ENCODE measurements at places on chromosomes 7 and 10.
A peak's percentile ranks its signal among the peaks of the same experiment; 100 is the strongest.

GRCh38 chr10:30758338-30758737, 128.8 kb upstream of the LYZL2 start:
- no peak for DNase-seq

- DNase-seq = no peak
Measured at GRCh38 chr7:4277936-4278335, 404.2 kb upstream of the FOXK1 start.

GRCh38 chr7:27245124-27245797, 2.7 kb downstream of the EVX1 start:
- DNase-seq = no peak

DNA sequence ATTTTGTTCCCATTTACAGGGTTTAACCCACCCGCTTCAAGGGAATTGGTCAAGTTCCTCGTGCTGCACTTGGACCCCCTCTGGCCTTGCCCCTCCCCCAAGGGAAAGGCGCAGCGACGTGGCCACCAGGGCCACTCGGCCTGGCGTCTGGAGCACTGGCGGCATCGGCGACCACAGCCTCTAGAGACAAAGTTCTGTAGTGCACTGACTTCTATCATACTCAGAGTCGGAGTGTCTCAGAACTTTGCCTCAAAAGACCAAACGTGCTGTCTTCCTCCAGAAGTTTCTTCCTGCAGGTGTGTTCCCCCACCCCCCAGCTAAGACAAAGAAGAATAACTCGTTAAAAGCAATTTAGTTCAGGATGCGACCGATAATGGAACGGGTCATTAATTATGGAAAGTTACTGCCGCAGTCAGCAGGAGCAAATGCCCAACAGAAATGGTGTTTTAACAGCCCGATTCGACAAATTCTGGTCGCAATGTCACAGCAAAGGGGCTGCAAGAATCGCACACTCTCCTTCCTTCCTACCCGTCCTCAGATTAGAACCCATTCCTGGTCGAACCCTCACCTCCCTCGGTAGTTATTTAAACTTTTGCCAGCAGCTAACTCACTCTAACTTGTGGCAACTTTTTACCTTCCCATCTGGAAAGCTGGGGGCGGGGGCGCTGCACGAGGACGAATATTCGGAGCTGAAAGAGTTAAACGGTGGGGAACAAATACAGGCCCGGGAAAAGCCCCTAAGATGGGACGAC, 202.1 kb upstream of the NFE2L3 start:
- no peak for DNase-seq

DNA sequence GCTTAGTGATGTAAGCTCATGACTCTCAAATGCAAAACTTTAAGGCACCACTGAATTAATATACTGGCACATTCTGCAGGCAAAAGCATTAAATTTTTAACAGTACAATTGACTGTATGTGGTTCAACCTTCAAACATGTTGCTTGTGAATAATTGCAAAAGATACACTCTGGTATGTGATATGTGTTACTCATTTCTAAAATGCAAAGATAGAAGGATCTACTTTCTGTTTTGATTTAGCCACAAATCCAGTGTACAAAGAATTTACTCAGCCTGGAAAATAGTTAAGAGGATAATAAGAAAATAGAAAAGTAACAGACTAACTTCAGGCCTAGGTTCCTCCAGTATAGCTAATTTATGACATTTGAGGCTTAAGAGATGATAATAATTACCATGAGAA, 66.6 kb upstream of the NOBOX start:
- no peak for DNase-seq

GRCh38 chr7:74225400-74225799, 15.6 kb downstream of the LAT2 start:
- DNase-seq = no peak

GRCh38 chr10:16953270-16953669, 136.0 kb upstream of the RSU1 start:
- no peak for DNase-seq

GRCh38 chr10:103884681-103885139, 29.3 kb upstream of the SH3PXD2A start:
- DNase-seq = no peak

DNA sequence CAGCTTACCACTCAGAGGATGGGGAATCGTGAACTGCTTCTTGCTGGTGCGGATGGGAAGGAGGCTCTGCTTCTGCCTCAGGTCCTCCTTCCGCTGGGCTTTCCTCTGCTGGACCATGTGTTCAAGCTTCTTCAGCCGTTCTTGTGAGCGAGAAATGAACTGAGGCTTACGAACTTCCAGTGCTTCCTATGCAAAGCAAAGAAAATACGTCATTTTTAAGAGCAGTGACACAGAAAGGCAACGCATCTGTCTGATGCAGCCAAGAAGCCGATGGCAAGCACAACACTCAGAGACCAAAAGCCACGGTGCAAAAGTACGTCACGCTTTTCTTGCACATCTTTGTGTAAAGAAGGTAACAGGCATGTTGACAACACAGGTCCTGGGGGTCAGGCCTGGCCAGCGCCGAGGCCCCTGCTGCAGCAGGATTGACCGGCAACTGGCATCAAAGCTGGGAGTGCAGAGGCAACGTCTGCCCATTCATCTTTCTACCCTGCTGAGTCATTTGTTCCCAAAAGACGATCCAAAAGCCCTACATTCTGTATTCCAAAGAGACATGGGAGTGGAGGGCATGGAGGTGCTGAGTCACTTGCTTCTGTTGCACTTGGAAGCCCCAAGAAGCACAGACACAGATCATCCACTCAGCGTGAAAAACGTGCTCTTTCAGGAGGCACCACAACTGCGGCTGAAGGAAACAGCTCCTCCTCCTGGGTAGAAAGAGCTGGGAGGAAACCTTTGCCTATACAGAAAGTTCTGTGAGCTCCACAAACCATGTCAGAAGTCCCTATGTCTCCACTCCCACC, 71.0 kb upstream of the ADAM12 start:
- no peak for DNase-seq

DNA sequence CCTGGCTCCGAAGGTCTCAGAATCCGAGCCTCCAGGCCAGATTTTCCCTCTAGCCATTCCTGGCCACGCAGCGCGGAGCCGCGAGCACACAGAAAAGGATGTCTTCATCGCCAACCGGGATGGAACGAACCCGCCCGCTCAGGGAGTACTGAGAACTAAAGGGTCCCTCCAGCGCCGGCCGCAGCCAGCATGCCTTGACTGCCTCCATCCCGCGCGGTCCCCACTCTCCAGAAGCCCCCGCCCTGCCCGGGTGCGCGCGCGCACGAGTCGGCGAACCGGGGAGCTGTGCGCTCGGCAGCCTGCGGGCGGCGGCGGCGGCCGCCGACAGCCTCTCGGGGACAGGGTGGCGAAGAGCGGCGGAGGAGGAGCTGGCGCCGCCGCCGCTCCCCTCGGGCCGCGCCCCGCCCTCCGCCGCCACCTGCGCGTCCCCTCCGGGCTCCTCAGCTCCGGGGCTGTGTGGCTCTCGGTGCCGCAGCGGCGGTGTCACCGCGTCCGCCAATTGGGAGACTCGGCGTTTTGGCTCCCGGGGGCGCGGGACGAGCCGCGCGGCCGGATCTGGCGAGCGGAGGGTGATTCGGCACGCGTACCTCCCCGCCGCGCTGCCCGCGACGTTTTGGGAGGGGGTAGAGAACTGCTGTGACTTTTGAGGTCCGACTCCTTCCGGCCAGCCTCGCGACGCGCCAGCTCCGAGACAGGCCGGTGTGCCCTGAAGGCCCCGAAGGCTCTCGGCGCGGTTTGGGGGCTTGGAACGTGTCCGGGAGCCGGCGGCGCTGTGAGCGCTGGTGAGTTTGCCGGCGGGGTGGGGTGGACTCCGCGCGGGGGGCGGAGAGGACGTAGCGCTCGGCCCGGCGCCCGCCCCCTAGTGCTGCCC, 453 bp upstream of the GALNT17 start:
- DNase-seq = peak; percentile 2

Measured in stimulated activated CD4-positive, alpha-beta T cell treated with anti-CD3 and anti-CD28 coated beads, Interleukin-1b, Interleukin-23, amount 100 ng/mL, for 24 hours (primary cell).